ENCODE measurements at places on chromosomes 7 and 10. TPM values are rescaled to one million over a fixed set of nuclear protein-coding genes. Genes with fewer than 3 reads are reported as not detected.

Gene CREM
- 21.5 TPM for total RNA-seq

GRCh38 chr10:89203237-89203636 lies 3.9 kb downstream of the CH25H start:
- no peak for DNase-seq
- no peak overlapping the region for H3K4me3 ChIP-seq
- peak overlapping the region; percentile 80 for H3K27ac ChIP-seq

Gene ELOVL3
- not detected for total RNA-seq

Gene RTKN2
- 10.8 TPM for total RNA-seq

DNA sequence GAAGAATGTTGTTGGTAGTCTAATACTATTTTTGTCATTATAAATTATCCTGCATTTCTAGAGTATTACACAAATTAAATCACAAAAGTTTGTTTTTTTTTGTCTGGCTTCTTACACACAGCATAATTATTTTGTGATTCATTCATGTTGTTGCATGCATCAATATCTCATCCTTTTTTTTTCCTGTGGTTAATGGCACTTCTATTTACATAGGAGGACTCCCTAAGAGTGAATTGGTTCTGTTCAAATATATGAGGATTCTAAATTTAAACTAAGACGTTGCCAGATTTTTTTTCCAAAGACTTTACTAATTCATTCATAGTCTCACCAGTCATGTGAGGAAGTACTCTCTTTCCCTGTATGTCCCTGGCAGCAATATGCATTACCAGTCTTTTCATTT lies 303.3 kb downstream of the GPR37 start:
- no peaks in the 10 kb centered on the region for H3K4me1 ChIP-seq
- no peak overlapping the region for H3K27ac ChIP-seq
- H3K27me3 ChIP-seq, result no peaks in the 10 kb centered on the region
- no peak for DNase-seq
- H3K36me3 ChIP-seq, result no peaks in the 10 kb centered on the region
- H3K4me3 ChIP-seq, result no peak overlapping the region

Gene NRCAM
- 6.3 TPM for total RNA-seq

DNA sequence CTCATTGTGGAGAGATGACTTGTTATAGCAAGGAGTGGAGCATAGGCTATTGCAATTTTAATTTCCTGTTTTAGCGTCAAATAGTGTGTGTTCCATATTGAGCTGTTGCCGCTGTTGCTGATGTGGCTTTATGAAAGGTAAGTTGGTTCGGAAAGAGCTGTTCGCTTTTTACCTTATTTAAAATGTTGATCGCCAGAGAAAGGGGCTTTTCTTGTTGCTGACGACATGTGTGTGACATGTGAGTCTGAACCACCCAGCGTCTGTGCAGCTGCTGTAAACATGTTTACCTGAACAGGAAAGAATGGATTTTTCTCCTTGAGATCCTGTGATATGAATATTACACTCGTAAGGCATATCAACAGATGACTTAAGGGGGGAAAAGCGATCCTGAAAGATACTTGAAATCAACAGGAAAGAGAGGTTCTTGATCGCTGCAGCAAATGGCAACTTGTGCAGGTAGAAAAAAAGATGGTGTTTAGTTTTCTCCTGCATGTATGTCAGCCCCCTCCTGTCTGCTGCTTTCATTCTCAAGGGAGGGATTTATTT lies 2.5 kb downstream of the ZEB1 start:
- H3K36me3 ChIP-seq, result no peaks in the 10 kb centered on the region
- H3K4me1 ChIP-seq, result peaks cover 48% of the 10 kb centered on the region
- DNase-seq, result no peak
- peak overlapping the region; percentile 80 for H3K4me3 ChIP-seq
- peak overlapping the region; percentile 88 for H3K27ac ChIP-seq

DNA sequence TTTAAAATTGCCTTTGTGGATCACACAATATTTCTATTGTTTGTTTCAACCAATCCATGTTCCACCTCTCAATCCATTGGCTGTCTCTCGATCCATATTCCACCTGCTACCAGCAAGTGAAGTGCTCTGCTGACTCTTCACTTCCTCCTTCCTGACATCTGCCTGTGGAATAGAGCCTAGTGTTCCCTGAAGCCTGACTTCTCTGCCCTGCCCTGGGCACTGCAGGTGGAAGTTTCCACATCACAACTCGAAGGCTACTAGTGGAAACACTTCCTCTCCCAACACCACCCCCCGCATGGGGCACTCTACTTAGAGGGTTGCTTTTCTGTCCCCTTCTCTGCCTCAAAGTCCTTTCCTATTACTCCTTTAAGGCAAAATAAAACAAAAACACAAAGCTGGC lies 563.8 kb upstream of the IGFBP3 start:
- H3K27ac ChIP-seq, result no peak overlapping the region
- no peak overlapping the region for H3K4me3 ChIP-seq
- no peak for DNase-seq
- H3K27me3 ChIP-seq, result no peaks in the 10 kb centered on the region

DNA sequence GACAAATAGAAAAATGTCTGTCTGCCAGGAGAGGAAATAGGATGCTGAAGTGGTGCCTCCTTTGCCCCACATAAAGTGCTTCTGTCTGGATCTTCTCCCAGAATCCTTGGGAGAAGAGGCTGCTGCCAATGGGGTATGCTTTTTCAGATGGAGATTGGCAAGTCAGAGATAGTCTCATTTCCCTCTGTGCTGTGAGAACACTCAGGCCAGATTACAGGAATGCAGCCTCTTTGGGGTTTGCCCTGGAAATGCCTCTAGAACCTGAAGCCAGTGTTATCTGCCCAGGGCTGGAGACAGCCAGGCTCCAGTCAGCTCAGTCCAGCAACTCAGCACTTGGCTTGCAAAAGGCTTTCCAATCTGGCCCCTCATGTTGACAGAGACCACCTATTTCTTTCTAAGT lies 119.1 kb upstream of the PHYHIPL start:
- DNase-seq, result no peak
- no peaks in the 10 kb centered on the region for H3K4me1 ChIP-seq
- H3K27me3 ChIP-seq, result no peaks in the 10 kb centered on the region
- H3K27ac ChIP-seq, result no peak overlapping the region
- no peak overlapping the region for H3K4me3 ChIP-seq
- no peaks in the 10 kb centered on the region for H3K36me3 ChIP-seq

DNA sequence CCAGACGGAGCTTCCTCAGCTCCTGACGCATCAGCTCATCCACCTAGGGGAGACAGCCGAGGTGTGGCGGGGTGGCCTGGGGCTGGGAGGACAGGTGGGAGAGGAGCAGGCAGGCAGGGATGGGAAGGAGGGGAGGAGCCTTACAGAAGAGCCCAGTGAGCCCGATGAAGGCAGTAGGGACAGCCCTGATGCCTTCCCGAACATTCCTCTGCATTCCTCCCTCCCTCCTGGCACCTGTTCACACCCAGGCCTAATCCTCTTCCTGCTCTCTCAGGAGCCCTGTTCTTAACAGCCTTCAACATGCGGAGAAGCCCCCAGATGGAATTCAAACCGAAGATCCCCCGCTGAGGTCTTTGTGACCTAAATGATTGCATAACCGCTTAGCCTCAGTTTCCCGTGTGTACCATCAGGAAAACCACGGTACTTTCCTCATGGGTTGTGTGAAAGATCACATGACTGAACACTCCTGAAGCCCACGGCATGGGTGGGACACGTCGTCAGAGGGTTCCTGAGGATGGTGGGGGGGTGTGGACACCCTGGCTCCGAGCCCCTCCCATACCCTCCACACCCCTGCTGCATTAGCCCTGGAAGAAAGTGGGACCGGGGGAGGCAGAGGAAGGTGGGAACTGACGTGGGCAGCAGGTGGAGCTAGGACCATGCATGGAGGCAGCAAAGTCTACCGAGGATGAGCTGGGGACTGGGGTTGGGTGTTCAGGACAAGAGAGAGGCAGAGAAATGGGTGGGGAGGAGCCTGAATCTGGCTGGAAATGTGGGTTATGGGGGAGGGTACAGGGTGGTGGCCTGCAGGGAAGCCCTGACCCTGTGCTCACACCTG lies 8.8 kb upstream of the ASB10 start:
- no peak overlapping the region for H3K4me3 ChIP-seq
- no peak overlapping the region for H3K27ac ChIP-seq
- no peaks in the 10 kb centered on the region for H3K36me3 ChIP-seq

GRCh38 chr7:142866361-142867096 lies 11.7 kb downstream of the EPHB6 start:
- H3K27me3 ChIP-seq, result no peaks in the 10 kb centered on the region
- H3K4me1 ChIP-seq, result no peaks in the 10 kb centered on the region
- DNase-seq, result no peak
- no peak overlapping the region for H3K4me3 ChIP-seq

Gene NPTX2
- 3.1 TPM for total RNA-seq

DNA sequence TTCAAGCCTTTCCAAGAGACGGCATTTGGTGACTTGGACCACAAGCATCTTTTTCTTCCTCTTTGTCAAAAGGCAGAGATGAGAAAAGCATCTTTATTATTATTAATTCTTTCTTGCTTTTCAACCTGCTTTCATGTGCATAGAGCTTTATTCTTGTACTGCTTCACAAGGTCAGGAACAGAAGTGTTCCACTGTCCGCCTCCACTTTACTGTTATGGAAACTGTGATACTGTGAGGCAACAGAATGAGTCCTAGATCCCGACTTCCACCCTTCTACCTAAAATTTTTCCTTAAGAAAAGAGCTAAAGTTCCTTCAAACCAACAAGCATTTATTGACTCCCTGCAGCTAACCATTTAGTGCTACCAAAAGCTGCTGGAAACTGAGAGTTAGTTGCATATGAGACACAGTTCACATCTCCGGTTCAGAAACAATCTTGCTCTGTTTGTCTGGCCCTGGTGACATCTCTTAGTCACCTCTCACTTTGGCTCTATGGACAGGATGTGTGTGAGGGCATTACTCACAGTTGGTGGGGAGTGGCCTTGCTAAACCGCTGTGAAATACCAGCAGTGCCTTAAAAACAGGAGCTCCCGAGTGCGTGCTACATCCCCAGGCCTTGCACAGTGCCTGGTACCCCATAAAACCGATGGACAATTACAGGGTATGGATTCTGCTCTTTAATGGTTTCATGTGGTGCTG lies 77.1 kb upstream of the TRIL start:
- H3K36me3 ChIP-seq, result no peaks in the 10 kb centered on the region
- no peak overlapping the region for H3K27ac ChIP-seq
- DNase-seq, result no peak

Gene BCCIP
- total RNA-seq, result 52.9 TPM

Gene OR2A42
- not detected for total RNA-seq

DNA sequence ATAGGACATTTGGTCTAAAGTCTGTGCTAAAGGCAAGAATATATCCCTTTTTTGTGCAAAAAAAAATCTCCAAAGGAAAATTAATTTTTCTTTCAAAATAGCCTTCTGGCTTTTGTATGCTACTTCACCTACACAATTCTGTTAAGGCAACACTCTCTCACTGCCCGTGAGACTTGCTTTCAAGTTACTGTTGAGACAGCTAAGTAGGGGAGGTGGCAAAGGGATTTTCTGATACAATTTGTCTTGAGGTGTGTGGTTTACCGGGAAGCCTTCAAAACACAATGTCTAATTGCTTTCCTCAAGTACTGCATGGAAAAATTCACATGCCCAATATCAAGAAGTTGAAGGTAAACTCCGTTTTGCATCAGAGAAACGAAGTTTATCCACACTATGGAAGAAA lies 50.8 kb upstream of the RSU1 start:
- no peaks in the 10 kb centered on the region for H3K36me3 ChIP-seq
- no peaks in the 10 kb centered on the region for H3K4me1 ChIP-seq
- H3K4me3 ChIP-seq, result no peak overlapping the region
- H3K27ac ChIP-seq, result no peak overlapping the region

Gene SPDYE6
- total RNA-seq, result not detected

DNA sequence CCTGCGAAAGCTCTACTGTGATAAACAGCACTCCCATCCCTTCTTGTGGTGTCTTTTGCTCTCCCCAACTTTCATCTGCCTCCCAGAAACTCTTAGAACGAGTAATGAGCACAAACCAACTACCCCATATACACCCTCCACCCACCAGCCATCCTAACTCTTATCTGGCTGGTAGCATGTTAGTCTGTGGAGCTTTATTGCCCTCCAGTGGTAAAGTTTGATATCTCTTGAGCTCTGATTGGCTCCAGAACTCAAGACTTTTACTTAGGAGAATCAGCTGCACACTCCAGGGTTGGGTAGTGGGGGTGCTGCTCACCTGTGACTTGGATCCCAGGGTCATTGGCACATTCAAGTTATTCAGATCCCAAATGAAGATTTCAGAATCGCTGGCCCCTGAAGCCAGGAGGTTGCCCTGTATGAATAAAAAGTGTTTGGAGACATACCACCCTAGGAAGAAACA lies 10.9 kb downstream of the SEC31B start:
- H3K36me3 ChIP-seq, result peaks cover 7% of the 10 kb centered on the region
- H3K4me3 ChIP-seq, result no peak overlapping the region
- H3K4me1 ChIP-seq, result no peaks in the 10 kb centered on the region
- no peaks in the 10 kb centered on the region for H3K27me3 ChIP-seq
- H3K27ac ChIP-seq, result no peak overlapping the region

DNA sequence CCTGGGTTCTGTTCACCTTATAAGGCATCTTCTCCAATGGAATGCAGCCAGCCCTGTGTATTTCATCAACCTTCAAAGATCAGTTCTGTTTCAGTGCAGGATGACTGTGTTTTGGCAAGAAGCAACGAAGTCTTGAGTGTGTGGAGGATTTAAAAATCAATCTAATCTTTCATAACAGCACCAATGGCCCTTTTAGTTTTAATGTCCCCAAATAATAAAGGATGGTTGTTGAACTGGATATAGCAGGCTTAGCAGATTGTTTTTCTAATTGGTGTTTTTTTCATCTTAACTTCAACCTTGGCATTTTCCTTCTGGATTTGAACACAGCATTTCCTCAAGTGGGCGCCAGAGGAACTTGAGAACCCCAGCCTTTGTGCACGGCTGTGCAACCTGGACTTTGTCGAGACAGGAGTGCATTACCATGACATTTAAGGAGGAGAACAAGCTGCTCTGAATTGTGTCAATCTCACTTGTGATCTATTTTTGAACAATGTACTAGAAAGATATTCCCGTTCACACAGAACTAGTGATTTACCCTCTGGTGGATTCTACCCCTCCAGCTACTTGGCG lies 313.3 kb upstream of the AKR1E2 start:
- H3K4me3 ChIP-seq, result no peak overlapping the region
- peaks cover 4% of the 10 kb centered on the region for H3K4me1 ChIP-seq

Gene TRIM8
- 27.6 TPM for total RNA-seq

Gene AKR1C8
- not detected for total RNA-seq

- H3K27me3 ChIP-seq, result no peaks in the 10 kb centered on the region
- DNase-seq, result no peak
- H3K4me3 ChIP-seq, result no peak overlapping the region
- no peaks in the 10 kb centered on the region for H3K36me3 ChIP-seq
- peaks cover 5% of the 10 kb centered on the region for H3K4me1 ChIP-seq
- no peak overlapping the region for H3K27ac ChIP-seq
Observed at GRCh38 chr10:11141571-11142091, 124.0 kb downstream of the CELF2 start.

Gene LRRC18
- not detected for total RNA-seq

- no peak overlapping the region for H3K4me3 ChIP-seq
- no peak for DNase-seq
- no peaks in the 10 kb centered on the region for H3K36me3 ChIP-seq
- no peaks in the 10 kb centered on the region for H3K27me3 ChIP-seq
Observed at GRCh38 chr7:3579638-3580219, 278.7 kb downstream of the SDK1 start.

DNA sequence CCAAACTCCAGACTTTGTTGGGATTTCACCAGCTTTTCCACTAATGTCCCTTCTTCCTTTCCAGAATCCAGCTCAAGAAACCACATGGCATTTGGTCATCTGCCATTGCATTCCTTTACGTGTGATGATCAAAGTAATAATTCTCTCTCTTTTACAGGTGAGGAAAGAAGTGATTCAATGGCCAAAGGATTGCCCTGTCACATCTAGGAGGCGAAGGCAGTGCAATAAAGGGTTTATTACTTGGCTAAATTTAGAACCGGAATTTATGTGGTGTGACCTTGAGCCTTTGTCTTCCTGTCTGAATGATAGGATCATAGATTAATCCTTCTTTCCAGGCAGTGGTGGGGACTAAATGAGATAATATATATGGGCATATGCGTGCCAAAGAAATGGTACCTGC lies 58.3 kb upstream of the COBL start:
- no peak overlapping the region for H3K27ac ChIP-seq
- no peaks in the 10 kb centered on the region for H3K36me3 ChIP-seq
- H3K27me3 ChIP-seq, result no peaks in the 10 kb centered on the region
- no peak overlapping the region for H3K4me3 ChIP-seq

All from esophagus squamous epithelium (tissue), 5 donors.